ENCODE measurements at places on chromosomes 5 and 9.
A peak's percentile ranks its signal among the peaks of the same experiment; 100 is the strongest.

DNA sequence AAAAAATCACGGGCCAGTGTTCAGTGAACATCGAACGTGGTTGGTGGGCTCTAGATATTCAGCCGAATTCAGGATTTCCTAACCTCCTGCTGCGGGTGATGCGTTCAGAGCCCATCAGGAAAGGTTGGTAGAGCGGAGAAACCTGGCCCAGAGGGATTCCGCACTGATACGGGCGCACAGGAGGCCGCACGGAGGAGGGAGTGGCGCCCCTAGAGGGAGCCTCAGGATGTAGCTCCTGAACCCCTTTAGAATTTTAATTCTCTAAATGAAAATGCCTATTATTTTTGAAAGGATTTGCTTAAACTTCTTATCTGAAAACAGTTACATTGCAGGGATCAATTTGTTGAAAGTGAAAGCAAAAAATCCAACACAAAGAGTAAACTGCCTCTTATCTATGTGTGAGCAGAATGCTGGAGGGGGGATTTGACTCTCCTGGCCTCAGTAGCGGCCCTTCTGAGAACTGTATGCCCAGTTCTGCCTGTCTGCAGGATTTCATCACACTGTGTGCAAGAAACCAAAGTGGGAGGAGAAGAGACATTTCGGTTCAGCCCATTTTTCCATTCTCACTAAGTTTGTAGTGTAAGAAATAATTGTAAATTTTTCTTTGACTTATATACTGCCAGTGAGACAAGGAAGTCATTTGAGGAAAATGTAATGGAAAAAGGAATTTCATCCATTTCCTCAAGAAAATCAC, 75.9 kb downstream of the TENT4A start:
- DNase-seq = no peak

GRCh38 chr5:80198399-80198798, 57.4 kb downstream of the SERINC5 start:
- DNase-seq = no peak

GRCh38 chr9:74645007-74645639, 148.0 kb downstream of the RORB start:
- DNase-seq = no peak

DNA sequence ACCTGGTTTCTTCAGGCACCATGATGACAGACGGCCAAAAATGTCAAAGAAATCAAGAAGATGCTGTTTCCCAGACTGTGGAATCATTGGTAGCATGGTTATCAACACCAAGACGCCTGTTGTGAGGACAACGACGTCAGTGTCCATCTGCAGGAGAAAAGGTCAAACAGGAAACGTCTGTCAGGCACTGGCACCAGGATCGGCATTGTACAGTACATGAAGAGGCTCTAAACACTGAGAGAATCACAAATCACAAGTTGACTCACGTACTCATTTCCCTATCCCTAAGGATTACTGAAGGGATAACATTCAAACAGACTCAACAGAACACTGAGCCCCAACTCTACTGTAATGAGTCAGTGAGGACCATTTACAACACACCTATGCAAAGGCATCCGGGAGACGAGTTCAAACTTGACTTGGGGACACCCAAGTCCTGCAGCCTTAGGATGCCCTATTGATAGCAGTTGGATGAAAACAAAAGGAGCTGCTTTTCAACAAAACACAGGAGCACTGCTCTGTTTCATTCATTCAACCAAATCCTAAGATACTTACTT, 21.0 kb downstream of the TSC1 start:
- DNase-seq = no peak

DNA sequence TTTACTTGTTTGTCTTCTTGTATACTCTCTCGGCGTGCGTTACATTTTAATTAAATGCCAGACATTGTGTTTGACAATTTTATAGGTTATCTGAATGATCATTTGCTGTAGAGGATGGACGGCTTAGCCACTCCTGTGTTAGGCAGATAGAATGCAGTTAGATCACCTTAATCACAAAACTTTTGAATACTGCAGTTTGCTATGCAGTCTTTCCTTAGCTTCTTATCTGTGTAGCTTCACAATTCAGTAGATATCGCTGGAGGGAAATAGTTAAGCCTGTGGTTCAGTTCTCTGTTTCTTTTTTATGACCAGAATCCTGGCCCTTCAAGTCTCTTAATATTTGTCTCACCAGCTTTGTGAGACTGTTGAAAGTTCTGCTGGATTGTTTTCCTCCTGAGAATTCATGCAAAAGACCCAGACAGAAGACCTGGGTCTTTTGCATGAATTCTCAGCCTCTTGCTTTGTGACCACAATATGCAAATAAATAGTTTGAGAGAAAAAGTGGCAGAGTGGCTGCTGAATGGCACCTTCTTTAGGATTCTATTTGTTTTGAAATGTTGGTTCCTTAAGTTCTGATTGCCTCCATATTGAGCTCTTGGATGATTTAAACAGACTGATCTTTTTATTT, 40.2 kb downstream of the RASA1 start:
- DNase-seq = no peak

- no peak for DNase-seq
Observed at GRCh38 chr5:83927140-83927733, 206.6 kb upstream of the HAPLN1 start.

DNA sequence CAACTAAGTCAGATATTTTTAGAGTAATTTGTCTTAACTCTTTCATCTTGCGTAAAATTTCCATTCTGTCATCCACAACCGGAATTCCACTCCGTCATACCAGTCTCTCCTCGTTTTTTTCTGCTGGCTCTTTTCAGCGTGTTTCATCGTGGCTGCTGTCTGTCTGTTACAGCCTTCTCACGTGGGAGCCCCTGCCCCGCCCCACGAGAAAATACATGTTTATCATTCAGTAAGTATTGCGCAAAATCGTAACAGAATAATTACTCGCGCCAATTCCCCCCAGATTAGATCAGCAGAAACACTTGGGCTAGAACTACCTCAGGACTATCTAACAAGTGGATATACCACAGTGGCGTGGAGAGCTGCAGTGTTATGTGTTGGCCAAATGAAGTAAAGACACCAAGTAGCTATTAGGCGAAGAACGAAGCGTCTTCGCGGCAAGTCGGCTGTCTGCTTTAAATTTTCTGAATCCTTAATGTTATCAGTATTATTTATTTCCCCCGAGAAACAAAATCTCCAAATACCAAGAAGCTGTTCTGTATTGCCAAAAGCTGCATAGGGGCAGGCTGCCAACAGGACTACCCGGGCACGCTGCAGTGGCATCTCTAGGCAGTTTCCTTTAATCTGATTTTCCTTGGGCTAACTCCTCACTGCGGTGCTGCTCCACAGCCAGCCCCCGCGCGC, 566 bp upstream of the FOCAD start:
- DNase-seq = peak; percentile 21

- no peak for DNase-seq
Observed at GRCh38 chr5:142746532-142747433, 23.4 kb upstream of the ARHGAP26 start.

GRCh38 chr9:69674716-69675438, 2.7 kb upstream of the APBA1 start:
- DNase-seq = no peak

GRCh38 chr5:93076096-93076495, 504.9 kb downstream of the NR2F1-AS1 start:
- DNase-seq = no peak

DNA sequence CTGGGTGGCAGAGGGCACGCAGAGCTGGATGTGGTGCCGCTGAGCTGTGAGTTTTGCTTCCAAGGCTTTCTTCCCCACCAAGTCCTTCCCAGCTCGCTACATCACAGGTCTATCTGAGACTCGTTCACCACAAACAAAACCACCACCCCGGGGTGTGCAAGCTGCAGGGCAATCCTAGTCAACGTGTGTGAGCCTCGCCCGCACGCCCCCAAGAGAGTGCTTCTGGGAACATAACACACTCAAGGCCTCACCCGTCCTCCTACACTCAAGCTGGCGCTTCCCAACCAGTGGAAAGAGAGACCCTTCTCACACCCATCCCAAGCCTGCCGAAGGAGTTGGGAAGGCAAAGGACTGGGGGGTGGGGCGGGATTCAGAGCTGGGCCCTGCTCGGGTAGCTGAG, 10.6 kb downstream of the SNAPC4 start:
- DNase-seq = no peak

DNA sequence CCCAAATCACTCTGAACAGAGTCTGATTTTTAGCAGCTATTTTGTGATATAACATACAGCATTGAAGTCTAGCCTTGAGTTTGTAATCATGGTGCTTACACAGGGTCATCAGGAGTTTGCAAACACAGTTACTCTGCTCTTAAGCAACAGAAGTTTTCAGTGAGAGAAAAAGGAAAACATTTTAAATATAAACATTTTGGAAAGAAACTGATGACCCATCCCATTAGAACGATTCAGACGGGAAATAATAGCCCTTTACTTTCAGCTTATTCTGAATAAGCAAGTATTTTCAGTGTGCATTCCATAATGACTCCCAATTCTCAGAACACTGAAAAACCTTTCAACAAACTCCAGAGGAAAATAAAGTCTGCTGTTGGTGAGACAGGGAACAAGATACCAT, 46.7 kb upstream of the TMC1 start:
- no peak for DNase-seq

- DNase-seq = no peak
Observed at GRCh38 chr5:6410421-6410820, 32.1 kb upstream of the MED10 start.

Data from T-helper 22 cell (primary cell).